Uterus (tissue), 4 donors: ENCODE measurements at places on chromosomes 13 and 19. TPM values are rescaled to one million over a fixed set of nuclear protein-coding genes. Genes with fewer than 3 reads are reported as not detected.

DNA sequence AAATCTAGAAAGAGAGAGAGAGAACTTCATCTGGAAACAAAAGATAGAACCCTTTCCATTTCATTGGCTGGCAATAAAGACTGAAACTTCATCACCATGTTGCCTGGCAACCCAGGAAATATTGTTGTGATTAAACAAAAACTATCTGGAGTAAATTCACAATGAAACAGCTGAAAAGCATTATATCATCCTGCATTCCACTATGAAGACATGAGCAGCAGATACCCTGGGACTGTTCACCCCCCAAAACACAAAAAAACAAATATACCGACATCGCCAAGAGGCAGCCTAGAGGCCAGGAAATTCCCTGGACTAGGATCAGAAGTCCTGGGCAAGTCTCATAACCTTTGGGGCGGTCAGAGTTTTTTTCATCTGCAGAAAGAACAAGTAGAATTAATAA is 158.3 kb downstream of the FOXO1 start:
- no peaks in the 10 kb centered on the region for H3K4me1 ChIP-seq
- no peaks in the 10 kb centered on the region for H3K36me3 ChIP-seq
- no peaks in the 10 kb centered on the region for H3K27me3 ChIP-seq
- DNase-seq = peak; percentile 48
- peak overlapping the region; percentile 67 for H3K27ac ChIP-seq

DNA sequence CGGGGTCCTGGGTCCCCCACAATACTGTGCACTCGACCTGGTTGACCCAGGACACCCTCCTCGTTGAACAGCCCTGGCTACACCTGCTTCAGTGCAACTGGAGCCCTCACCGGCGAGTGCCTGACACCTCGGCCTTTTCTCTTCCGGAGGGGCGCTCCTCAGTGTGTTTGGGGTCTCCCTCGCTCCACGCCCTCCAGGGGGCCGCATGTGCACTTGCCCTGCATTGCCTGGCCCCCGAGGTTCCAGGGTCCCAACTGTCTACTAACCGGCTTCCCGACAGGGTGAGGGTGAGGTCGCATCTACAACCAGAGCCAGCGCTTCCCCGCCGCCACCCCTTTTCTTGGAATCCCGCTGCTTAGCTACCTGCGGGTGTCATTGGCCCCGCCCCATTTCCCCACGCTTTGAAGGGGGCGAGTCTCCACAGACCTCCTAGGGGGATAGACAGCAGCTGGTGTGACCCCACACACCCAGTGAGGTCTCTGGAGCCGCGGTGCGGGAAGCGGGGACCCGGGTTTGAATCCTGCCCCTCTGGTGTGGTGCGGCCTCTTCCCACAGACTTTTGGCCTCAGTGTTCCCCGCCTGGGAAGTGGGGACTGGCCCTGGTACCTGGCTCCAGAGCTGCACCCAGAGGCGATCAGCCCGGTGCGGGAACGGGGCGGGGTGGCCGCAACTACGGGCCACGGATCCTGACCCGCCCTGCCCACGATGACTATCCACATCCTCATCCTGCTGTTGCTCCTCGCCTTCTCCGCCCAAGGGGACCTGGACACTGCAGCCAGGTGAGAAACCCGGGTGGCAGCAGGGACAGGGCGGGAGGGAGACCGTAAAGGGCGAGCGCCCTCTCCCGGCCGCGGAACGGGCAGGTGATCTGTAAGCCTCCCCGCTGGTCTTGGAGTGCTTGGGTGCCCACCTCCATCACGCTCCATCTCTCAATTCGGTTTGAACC is at the start of gene ADM5:
TSS of gene ADM5 (plus strand) at position 462 of the 946 bp plus-strand sequence. CDS start at position 706, 244 bp downstream.
- DNase-seq = peak; percentile 63
- H3K4me3 ChIP-seq = peak within 1 kb of the TSS; percentile 39
- no peaks in the 10 kb centered on the region for H3K36me3 ChIP-seq
- no peaks in the 10 kb centered on the region for H3K4me1 ChIP-seq

DNA sequence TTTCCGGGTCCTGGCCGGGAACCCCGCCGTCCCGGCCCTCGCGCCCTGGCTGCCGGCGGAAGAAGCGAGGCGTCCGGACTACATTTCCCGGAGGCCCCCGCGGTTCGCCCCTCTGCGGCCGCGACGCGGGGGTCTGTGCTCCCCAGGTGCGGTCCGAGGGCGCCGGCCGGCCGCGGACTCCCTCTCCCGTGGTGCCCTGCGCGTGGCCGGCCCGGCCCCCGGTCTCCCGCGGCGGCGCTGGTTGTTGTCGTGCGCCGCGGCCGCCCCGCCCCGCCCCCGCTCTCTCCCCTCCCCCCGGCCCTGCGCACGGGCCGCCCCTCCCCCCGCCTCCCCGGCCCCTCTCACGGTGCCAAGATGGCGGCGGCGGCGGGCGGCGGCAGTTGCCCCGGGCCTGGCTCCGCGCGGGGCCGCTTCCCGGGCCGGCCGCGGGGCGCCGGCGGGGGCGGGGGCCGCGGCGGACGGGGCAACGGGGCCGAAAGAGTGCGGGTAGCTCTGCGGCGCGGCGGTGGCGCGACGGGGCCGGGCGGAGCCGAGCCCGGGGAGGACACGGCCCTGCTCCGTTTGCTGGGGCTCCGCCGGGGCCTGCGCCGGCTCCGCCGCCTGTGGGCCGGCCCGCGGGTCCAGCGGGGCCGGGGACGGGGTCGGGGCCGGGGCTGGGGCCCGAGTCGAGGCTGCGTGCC is at the start of gene KMT2B:
TSS of gene KMT2B (plus strand) at position 339 of the 680 bp plus-strand sequence. CDS start at position 355, 16 bp downstream.
- H3K27ac ChIP-seq = peak within 1 kb of the TSS; percentile 92
- peak; percentile 95 for DNase-seq
- H3K36me3 ChIP-seq = no peaks in the 10 kb centered on the region
- H3K27me3 ChIP-seq = no peaks in the 10 kb centered on the region
- peaks cover 11% of the 10 kb centered on the region for H3K4me1 ChIP-seq

DNA sequence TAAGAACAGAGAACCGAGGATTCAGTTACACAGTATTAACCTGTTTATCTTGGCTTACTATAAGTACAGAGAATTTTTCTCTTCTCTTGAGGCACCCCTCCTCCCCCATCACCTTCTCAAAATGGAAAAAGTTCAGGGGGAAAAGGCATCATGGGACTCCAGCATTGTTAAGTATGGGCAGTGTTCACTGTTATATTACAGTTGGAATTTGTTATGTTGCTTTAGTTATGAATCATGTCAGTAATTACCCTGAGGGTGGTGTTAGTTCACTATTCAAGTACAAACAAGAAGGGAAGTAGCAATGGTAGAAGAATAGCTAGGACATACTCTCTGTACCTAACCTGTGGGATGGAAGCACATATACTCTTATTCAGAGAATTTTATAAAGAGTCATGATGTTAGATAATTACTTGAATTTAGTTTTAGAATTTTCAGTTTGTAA is 12.0 kb downstream of the LPAR6 start:
- no peaks in the 10 kb centered on the region for H3K27me3 ChIP-seq
- H3K27ac ChIP-seq = peak overlapping the region; percentile 94
- H3K36me3 ChIP-seq = no peaks in the 10 kb centered on the region
- no peak overlapping the region for H3K4me3 ChIP-seq

DNA sequence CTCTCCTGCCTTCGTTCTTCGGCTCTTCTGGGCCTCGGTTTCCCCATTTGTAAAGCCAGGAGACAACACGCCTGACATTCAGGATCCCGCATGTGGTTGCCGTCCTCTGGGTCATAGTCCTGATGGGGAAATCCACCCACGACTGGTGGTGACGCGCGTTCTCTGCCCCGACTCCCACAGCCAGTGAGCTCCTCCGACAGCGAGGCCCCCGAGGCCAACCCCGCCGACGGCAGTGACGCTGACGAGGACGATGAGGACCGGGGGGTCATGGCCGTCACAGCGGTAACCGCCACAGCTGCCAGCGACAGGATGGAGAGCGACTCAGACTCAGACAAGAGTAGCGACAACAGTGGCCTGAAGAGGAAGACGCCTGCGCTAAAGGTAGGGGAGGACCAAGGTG is 16.4 kb downstream of the HDGFL2 start:
- no peaks in the 10 kb centered on the region for H3K4me1 ChIP-seq
- no peak overlapping the region for H3K4me3 ChIP-seq
- no peak overlapping the region for H3K27ac ChIP-seq
- DNase-seq = no peak
- H3K27me3 ChIP-seq = no peaks in the 10 kb centered on the region
- H3K36me3 ChIP-seq = no peaks in the 10 kb centered on the region

DPF1 gene
- total RNA-seq = 0.85 TPM

GRCh38 chr13:109859898-109860297 is 73.5 kb upstream of the IRS2 start:
- H3K27ac ChIP-seq = no peak overlapping the region

SPRY2 gene
- total RNA-seq = 48.6 TPM

DNA sequence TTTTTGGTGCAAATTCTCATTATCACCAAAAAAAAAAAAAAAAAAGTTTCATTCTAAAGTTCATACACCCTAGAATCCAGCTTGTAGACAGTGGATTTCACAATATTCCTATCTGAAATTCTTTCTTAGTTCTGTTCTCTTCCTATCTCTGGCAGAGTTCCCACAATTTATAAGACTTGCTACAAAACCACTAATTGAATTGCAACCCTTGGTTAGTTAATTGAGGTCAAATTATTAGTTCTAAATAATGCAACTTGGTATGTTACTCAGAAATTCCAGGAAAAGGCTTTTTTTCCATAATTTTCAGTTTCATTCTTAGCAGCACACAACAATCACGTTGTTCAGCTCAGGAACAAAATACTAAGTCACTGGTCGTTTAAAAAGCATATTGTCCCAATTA is 58.5 kb downstream of the SPATA13 start:
- H3K4me3 ChIP-seq = no peak overlapping the region
- H3K27ac ChIP-seq = peak overlapping the region; percentile 72
- no peak for DNase-seq

DNA sequence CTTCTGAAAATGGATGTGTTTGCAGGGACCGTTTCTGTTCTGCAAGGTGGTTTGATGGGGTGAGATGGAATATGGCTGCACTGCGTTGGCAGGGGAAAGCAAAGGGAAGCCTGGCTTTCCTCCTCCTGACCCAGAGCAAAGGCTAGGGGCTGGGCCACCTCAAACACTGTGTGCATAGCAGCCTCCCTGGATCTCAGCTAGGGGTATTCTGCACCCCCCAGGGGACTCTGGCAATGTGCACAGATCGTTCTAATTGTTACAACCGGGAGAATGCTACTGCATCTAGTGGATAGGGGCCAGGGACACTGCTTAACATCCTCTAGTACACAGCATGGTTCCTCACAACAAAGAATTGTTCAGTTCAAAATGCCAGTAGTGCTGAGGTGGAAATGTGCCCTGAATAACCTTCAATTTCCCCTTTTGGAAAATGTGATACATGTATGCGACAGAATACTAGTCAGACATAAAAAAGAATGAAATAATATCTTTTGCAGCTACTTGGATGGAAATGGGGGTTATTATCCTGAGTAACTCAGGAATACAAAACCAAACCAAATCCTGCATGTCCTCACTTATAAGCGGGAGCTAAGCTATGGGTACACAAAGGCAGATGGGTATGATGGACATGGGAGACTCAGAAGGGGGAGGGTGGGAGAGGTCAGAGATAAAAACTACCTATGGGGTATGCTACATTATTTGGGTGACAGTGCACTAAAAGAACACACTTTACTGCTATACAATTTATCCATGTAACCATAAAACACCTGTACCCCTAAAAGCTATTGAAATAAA is 671.2 kb downstream of the UQCRFS1 start:
- no peak overlapping the region for H3K27ac ChIP-seq
- DNase-seq = no peak

GRCh38 chr13:48879432-48879831 is 96.3 kb upstream of the FNDC3A start:
- H3K27ac ChIP-seq = no peak overlapping the region
- no peaks in the 10 kb centered on the region for H3K4me1 ChIP-seq
- no peaks in the 10 kb centered on the region for H3K27me3 ChIP-seq
- H3K36me3 ChIP-seq = no peaks in the 10 kb centered on the region

DNA sequence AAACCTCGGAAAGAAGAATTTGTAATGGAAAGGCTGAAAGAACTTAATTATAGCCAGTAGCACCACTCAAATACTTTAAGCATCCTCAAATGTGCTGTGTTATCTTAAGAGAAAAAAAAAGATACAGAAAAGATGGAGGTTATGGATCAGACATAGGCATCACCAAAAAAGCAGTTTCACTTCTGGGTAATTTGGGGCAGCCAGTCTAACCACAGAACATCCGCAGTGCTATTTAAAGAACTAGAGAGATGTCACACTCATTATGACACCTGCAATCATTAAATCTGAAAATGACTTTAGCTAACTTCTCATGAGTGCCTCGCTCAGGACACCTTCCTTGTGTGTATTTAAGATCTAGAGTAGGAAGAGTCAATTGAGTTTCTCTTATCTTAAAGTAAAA is 211.8 kb downstream of the RBM26 start:
- H3K36me3 ChIP-seq = no peaks in the 10 kb centered on the region
- no peaks in the 10 kb centered on the region for H3K27me3 ChIP-seq
- H3K4me3 ChIP-seq = no peak overlapping the region
- no peak for DNase-seq

DNA sequence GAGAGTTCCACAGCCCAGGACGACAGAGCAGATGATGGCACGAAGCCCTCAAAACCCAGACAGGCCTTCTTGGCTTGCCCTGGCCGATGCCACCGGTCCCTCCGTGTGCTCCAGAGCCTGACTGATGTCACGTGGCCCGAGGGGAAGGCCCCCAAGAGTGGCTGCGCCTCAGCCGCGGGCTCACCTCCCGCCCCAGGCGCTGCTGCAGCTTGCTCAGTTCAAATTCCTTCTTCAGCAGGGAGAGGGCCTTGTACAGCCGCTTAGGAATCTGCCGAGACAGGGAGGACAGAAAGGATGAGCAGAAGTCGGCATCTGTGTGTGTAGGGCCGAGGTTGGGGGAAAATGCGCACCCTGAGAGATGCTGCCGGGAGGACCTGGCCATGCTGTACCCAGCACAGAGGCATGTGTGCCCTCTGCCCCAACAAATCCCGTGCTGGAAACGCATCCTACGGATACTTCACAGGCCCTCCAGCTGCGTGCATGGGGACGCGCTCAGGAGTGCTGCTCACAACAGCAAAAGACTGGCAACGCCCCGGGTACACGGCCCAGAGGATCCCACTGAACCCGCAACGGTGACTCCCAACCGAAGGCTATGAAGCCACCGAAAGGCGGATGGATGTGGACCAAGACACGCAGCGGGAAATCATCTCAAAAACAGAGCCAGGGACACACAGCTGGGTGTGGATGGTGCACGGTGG is 12.9 kb downstream of the LONP1 start:
- H3K27ac ChIP-seq = no peak overlapping the region
- no peak for DNase-seq
- H3K36me3 ChIP-seq = no peaks in the 10 kb centered on the region
- H3K4me1 ChIP-seq = no peaks in the 10 kb centered on the region

- H3K4me1 ChIP-seq = no peaks in the 10 kb centered on the region
- no peaks in the 10 kb centered on the region for H3K27me3 ChIP-seq
Measured at GRCh38 chr13:89740994-89741685, 1606.3 kb upstream of the MIR17HG start.

LGI4 gene
- 44.4 TPM for total RNA-seq

SIGLEC9 gene
- total RNA-seq = 1.3 TPM

DNA sequence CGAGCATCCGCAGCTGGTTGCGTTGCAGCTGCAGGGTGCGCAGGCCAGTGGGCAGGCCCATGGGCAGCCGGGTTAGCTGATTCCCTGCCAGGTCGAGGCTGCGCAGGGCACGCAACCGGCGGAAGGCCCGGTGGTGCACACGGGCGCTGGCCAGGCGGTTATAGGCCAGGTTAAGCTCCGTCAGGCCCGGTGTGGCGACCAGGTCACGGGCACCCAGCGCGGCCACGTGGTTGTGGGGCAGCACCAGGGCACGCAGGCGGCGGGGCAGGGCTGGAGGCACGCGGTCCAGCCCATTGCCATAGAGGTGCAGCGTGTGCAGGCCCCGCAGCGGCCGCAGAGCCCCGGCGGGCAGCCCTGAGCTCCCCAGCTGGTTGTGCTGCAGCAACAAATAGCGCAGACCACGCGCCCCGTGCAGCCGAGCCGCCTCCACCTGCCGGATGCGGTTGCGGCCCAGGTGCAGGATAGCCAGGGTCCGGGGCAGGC is 5.3 kb downstream of the PODNL1 start:
- no peaks in the 10 kb centered on the region for H3K27me3 ChIP-seq
- DNase-seq = no peak
- no peak overlapping the region for H3K4me3 ChIP-seq
- peaks cover 2% of the 10 kb centered on the region for H3K4me1 ChIP-seq
